ENCODE measurements at places on chromosomes 1 and 21.
A peak's percentile ranks its signal among the peaks of the same experiment; 100 is the strongest.

GRCh38 chr1:219365451-219365850 is 191.8 kb downstream of the LYPLAL1 start:
- no peak for DNase-seq

- no peak for DNase-seq
Measured at GRCh38 chr1:84510668-84511067, 4.3 kb upstream of the GNG5 start.

DNA sequence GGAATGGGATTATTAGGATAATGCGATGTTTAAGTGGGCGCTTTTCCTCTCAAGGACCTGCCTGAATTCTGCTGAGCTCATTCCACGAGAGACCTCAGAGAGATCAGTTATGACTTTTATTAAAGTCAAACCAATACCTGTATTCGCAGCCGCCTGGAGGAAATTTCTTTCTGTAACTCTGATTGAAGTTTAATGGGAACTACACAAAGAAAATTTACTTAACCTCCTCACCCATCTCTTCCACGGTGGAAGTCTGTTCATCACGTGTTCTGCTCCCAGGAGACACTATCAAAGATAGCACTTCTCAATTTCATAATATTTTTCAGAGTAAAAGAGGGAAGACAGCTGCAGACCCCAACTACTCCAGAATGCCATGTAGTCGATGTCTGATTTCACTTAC is 334.7 kb upstream of the POU3F1 start:
- DNase-seq: no peak

DNA sequence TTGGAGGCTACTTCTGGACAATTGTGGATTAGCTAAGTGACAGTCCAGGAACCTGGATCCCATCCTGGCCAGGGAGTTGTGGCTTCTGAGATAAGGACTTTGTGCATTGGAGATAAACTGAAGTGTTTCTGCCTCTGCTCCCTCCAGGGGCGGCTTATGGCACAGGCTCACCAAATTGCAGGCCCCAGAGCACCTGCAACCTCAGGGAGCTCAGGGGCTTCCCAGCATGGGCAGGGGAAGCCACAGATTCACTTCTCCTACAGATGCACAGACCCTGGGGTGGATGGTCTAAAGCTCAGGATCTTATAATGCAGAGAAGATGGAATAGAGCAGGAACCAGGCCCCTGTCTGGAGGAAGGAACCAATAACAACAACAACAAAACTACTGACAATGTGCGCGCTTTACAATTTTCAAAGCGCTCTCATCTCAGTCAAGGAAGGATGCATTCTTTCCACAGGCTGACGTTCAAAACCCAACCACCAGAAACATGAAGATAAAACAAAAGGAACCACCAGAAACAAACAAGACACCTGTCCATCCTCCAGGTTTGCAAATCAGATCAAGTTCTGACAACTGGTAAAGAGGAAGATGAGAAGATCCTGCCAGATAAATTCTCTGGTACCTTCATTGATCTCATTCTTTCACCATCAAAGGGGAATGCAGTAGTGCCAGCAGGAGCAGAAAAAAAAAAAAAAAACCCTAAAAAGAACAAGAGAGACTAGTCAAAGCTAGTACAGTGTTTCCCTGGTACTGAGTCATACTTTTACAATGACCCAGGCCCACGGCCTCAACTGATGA is 121.0 kb upstream of the IRF2BP2 start:
- no peak for DNase-seq

- DNase-seq: no peak
Measured at GRCh38 chr1:237139732-237140131, 97.7 kb downstream of the RYR2 start.

DNA sequence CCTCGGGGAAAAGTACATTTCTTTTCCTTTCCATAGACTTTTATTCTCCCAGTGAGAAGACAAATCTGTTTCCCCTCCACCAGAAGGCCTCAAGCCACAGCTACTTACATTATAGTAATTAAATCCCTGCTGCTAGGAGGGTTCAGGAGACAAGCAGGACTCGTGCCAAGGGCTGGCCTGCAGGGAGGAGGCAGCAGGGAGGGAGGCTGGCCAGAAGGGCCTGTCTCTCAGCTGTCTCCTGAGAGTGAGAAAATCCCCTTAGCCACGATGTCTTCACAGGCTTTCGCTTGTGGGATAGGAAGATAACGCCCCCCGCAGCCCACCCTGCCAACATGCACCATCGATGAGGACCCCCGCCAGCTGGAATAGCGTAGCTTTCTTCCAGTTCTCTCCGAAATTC is 14.0 kb downstream of the KCNN3 start:
- DNase-seq: no peak

DNA sequence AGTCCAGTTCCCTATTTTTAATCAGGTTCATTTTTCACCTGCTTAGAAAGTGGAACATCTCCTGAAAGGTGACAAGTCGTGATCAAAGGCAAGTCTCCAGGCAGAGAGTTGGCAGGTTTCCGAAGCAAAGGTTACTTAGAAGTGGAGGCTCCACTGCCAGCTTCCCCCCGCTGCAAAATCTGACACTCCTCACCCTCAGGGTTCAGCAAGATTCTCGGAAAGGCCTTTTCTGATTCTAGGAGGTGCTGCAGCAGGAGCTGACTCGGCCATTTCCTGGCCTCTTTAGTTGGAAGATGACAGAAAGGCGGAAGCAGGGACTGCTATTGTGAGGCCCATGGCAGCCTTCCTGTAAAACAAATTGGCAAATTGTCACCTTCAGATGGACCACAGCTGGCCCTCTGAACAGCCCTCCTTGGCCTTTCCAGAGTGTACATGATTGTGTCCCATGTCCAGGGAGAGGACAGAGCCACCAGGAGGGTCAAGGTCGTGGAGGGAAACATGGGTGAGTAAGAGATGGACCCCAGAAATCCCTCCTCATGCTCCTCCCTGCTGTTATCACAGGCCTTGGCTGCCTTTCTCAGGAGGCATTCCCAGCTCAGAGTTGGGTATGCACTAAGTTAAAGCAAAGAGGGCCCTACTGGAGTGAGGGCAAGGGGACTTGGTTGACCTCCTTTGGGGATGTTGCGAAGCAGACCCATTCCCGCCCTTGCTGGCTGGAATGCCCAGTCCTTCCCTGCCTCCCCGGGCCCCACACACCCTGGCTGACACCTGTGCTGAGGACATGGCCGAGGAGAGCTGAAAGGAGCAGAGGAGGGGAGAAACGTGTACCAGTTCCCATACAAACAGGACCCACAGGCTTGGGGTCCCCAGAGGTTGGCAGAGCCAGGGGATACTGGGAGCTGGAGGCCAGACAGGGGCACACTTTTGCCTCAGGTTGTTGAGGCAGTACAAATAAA is 115.5 kb upstream of the IRF2BP2 start:
- peak; percentile 50 for DNase-seq

GRCh38 chr1:2642560-2643413 is 10.0 kb upstream of the MMEL1 start:
- DNase-seq: peak; percentile 97

- DNase-seq: no peak
Measured at GRCh38 chr1:2251786-2252185, 23.7 kb downstream of the SKI start.

DNA sequence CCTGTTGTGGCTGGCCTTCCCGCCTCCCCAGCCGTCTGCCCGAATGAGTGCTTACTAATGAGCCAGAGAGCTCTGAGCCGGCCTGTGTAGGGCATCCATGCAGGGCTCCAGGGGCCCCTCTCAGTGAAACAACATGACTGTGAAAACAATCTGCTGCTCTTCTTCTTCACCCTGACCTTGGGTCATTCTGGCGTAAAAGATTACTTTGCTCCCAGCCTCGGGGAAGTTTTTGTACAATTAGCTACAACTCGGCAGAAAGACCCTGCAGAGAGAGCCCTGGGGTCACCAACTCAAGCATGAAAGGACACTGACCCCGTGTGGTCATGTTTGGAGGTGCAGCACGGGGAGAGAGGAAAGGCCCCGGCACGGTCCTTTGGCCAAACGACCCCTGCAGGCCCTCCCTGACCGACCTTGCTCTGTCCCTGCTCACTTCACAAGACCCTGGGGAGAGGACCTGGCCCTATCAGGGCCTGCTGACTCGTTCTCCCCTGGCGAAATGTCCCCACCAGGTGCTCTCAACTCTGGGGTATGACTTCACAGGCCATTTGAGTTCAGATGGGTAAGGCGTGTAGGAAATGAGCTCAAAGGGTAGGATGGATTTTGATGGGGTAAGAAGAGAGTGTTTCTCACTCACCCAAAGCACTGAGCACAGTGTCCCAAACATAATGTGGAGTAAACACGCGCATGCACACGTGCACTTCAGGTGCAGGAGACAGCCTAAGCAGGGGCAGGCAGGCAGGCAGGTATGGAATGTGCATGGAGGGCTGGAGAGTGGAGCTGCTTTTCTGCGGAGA is 22.9 kb upstream of the FAM20B start:
- peak; percentile 59 for DNase-seq

DNA sequence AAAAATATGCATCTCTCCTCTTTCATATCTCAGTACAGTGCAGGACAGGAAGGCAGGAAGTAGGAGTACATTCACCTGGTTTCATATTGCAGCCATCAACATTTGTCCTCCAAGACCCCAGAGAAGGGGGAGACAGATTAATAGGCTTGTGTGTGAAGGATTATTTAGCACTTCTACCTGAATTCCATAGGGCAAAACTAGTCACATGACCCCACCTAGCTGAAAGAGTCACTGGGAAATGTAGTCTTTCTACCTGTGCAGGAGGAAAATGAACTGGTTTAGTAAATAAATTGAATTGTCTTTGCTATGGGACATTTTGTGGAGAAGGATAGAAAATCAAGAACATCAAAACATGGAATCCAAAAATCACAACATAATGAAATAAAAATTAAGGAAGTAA is 13.9 kb upstream of the TRIM33 start:
- no peak for DNase-seq
